Activated naive CD8-positive, alpha-beta T cell treated with anti-CD3 and anti-CD28 coated beads, Interleukin-2, amount 50 U/mL, for 24 hours (primary cell): ENCODE measurements at places on chromosomes 6 and 20.

GRCh38 chr6:8080362-8081151, 16.4 kb upstream of the BLOC1S5 start:
- DNase-seq, result no peak

GRCh38 chr20:49340161-49340966, 62.5 kb upstream of the ZNFX1 start:
- no peak for DNase-seq

DNA sequence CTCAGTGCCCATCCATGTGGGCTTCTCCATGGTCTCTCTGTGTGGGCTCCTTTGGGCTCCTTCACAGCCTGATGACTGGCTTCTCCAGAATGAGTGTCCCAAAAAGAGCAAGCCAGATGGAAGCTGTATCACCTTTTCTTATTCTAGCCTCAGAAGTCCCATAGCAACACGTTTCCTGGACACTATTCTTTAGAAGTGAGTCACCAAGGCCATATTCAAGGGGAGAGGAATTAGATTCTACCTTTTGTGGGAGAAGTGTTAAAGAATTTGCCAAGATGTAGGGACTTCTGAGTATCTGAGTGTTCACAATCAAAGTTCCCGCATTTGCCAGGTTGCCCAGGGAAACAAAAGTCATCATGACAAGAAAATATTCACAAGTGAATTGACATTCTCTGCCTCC, 20.7 kb upstream of the TBC1D22B start:
- no peak for DNase-seq

DNA sequence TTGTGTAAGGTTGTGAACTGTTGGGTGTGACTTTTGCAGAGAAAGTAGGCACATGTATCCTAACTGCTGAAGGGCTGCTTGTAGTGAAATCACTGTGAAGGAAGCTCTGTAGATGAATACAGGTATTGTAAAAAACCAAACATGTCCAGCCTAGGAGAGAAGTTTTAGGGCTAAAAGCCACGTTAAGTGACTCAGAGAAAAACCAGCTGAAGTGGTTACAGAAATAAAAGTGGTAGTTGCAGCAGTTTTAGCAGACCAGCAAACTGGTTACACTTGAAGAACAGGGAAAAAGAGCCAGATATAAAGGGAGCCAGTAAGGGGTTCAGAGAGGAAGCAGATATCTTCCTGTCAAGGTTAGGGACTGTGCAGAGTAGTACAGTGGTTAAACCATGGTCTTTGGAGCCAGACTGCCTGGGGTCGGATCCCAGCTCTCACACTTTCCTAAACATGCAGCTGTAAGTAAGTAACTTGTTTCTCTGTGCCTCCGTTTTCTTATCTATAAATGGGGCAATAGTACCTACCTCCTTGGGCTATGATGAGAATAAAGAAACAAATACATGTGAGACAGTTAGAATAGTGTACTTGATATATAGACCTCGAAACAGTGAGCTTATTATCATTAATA, 33.8 kb upstream of the RNF8 start:
- no peak for DNase-seq

- no peak for DNase-seq
Measured at GRCh38 chr20:41533537-41534136, 84.5 kb downstream of the CHD6 start.
